ENCODE measurements at places on chromosomes 1 and 21.

GRCh38 chr1:29315876-29316275, 79.6 kb downstream of the PTPRU start:
- DNase-seq, result no peak

DNA sequence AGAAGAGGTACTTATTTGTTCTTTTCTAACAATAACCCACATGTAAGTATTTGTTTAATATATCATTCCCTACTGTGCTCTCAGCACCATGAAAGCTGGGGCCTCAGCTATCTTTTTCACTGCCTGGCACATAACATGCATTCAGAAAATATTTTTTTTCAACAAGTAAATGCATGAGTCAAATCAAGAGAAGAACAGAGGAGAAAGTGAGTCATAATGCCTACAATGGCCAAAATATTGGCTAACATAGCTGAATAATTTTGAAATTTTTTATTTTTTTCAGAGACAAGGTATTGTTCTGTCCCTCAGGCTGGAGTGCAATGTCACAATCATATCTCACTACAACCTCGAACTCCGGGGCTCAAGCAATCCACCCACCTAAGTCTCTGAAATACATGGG, 252.2 kb upstream of the ADAMTS5 start:
- DNase-seq, result no peak

DNA sequence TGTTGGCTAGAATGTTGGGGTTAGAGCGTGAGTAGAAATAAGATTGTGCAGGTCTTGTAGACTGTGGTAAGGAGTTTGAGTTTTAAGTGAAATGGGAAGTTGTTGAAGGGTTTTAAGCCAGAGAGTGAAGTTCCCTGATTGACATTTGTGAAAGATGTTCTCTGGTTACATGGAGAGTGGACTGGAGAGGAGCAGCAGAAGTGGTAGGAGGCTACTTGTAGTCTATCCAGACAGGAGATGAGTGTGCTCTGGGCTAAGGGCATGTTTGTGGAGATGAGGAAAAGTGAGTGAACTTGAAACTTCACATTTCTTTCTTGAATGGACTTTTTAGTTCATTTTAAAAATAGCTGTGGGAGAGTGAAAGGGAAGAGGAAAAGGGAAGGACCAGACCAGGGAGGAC, 37.0 kb downstream of the F3 start:
- no peak for DNase-seq

DNA sequence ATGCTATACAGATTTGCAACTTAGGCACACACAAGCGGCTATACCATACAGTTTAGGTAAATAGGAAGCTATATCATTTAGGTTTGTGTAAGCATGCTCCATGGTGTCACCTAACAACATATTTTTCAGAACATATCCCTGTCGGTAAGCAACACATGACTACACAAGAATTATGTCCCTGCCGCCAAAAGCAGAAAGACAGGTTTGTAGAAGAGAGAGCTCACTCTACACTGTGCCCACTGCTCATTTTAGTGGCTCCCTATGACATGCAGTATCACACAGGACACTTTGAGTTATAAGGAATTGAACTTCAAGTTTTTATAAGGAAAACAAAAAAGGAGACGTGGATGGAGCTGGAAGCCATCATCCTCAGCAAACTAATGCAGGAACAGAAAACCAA, 132.5 kb upstream of the KAZN start:
- no peak for DNase-seq

DNA sequence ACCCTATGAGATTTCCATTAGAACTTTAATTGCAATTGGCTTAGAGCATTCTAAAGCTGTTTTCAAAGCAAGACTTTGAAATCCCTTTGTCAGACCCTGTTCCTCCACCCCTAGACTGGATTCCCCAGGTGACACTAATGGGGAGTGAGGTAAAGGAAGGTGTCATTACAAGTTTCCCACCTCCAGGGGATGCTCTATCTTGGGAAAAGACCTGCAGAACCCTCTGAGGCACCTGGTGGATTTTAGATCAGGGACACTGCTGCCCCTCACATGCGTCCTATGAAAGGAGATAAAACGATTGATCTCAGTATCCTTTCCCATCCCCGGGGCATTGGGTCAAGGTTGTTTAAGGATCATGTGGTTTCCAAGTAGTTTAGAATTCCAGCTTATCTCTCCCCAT, 80.3 kb upstream of the RGS4 start:
- DNase-seq, result no peak

DNA sequence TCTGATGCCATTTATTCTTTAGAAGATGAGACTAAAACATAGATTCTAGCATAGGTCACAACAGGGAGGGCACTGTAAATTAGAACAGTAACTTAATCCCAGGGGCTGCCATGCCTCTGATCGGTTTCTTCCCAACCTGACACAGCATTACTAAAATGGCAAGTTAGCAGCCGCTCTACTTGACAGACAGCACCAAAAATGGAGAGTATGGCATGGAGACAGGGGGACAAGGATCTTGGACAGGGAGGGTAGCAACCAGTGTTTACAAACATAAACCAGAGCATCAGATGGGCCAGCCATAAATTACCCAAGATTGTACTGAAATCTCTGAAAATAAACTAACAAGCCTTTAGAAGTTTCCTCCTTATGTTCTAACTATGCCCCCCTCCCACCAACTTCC, 5.9 kb downstream of the DUSP10 start:
- no peak for DNase-seq

DNA sequence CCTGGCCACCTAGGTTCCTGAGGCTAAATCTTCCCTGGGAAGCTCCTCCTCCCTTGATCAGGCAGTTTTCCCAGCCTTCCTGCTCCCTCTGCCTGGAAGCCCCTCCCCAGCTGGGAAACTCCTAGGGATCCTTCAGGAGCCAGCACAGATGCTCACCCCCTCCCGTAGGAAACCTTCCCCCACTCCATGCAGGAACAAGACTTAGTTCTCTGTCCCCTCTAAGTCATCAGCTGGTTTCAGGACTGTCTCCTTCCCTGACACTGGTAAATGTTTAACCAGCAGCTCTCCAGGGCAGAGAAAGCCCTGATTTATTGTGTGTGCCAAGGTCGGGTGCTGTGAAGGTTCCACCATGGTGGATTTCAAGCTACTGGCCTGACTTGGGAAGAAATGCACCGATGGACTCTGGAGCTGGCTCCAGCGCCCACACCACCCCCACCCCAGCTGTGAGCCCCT, 25.0 kb downstream of the TTC39A start:
- no peak for DNase-seq

DNA sequence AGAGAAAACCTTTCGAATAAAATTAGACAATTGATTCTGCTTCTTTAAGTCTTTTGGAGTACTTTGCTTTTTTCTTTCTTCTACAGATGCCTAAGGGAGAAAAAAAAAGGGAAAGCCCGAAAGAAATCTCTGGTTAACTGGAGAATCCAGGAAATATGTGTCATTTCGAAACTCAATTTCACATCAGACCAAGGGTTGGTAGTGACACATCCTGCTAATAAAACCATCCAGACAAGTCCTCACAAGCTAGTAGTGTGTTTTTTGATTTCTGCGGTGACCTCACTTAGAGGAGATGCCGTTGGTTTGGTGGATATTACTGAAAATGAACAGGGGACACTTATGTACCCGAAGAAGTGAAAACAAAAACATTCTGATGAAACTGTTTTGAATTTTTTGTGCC, 726.5 kb upstream of the ADAMTS5 start:
- DNase-seq, result no peak

- DNase-seq, result no peak
These were observed 23.9 kb downstream of the FASLG start for GRCh38 chr1:172682812-172683211.

DNA sequence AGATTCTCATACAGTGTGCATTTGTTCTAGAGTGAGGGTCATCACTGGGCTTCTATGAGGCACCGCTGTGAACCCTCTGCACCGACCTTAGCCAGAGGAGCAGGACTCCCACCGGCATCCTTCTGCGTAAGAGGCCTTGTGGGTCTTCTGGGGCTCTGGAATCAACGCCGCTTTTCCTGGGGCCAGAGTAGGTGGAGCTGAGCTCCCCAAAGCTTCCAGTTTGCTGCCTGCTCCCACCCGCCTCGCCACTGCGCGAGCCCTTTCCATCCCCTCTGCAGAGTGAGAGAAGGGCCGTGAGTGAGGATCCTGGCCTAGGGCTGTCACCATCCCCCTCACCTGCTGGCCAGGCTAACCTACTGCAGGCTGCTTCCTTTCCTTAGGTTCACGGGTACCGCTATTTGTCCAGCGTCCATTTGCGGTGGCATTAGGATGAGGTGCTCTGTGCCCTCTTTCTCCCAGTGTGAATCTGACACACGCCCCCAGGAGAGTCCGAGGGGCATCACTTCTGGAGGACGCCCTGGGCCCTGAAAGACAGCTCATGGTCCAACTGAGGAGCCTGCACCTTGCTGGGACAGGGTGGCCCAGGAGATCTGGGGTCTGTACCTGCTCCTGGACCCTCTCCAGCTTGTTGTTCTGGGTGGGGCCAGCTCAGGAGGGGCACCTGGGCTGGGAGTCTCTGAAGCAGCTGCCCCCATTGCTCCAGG, 36.2 kb downstream of the UMODL1 start:
- DNase-seq, result no peak

- no peak for DNase-seq
These were observed 131.6 kb downstream of the RRAGC start for GRCh38 chr1:38727684-38728584.

DNA sequence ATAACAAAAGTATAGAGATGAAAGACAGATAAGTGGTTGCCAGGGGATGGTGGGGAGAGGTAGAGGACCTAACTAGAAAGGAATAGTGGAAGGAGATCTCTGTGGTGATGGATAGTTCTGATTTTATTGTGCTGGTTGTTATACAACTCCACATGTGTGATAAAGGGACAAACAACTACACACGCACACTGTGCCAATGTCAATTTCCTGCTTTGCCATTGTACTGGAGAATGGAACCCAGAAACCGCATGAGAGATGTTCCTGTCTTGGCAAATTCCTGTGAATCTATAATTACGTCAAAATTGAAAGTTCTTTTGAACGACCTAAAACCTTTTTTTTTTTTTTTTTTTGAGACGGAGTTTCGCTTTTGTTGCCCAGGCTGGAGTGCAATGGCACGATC, 11.0 kb downstream of the TNFRSF9 start:
- DNase-seq, result no peak

DNA sequence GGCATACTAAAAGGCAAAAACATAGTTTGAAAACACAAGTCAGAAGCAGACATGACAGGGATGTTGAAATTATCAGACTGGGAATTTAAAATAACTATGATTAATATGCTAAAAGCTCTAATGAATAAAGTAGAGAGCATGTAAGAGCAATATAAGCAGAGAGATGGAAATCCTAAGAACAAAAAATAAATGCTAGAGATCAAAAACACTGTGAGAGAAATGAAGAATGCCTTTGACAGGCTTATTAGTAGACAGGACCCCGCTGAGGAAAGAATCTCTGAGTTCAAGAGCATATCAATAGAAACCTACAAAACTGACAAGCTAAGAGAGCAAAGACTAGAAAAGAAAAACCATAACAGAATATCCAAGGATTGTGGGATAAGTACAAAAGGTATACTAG, 93.9 kb downstream of the MPZL1 start:
- no peak for DNase-seq

- no peak for DNase-seq
These were observed 90.7 kb downstream of the RHOU start for GRCh38 chr1:228825840-228826484.

GRCh38 chr1:15543589-15544568, 17.2 kb downstream of the DNAJC16 start:
- DNase-seq, result no peak

DNA sequence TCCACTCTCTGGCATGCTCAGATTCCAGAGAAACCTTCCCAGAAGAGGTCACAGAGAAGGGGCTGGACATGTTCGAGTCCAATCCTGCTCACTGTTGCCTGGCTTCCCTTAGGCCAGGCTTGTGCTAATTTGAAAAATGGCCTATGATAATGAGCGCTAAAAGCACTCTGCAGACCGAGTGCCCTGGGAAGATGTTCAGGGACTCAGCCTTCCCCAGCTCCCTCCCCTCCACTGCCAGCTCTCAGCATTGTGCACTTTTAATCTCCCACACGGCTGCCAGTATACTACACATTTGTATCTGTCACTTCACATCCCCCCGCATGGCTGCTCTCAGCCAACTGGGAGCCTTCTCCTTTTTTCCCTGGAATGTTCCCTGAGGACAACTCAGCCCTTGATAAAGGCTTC, 24.1 kb downstream of the FAM163A start:
- DNase-seq, result no peak

DNA sequence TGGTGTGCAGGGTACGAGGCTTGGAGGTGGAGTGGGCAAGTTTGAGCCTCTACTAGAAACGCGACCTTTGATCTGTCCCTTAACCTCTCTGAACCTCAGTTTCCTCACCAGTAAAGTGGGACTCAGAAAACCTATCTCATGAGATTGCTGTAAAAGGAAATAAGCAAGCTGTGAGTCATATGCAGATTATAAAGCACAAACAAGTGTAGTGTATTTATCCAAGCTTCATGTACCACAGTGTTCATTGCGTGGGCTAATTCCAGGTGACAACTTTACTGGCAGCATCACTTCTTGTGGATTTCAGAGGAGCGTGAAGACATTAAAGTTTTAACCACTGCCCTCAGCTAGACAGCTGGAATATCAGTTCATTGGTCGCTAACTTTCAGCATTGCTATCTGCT, 44.4 kb downstream of the ZNF697 start:
- no peak for DNase-seq

Data from activated T-helper 9 cell treated with anti-CD3 and anti-CD28 coated beads, Interleukin-2, amount 50 U/mL, for 16 hours (primary cell).